HL-60 (cell line): ENCODE measurements at places on chromosomes 6 and 20.

DNA sequence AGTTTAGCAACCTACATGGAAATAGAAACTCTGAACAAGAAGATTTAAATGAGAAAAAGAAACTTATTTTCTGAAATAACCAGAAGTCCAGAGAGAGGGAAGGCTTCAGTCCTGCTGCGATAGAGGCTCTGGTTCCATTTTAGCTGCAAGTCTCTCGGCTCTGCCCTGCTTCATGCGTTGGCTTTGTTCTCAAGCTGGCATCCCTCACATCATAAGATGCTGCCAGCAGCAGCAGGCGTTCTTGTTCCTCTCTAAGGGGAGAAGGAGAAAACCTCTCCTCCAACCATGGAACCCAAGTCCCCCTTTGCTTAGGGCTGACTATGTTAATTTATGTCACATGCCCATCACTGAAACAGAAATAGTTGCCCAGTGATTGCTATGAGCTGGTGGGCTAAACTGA is 46.4 kb upstream of the PMEPA1 start:
- no peak for DNase-seq

DNA sequence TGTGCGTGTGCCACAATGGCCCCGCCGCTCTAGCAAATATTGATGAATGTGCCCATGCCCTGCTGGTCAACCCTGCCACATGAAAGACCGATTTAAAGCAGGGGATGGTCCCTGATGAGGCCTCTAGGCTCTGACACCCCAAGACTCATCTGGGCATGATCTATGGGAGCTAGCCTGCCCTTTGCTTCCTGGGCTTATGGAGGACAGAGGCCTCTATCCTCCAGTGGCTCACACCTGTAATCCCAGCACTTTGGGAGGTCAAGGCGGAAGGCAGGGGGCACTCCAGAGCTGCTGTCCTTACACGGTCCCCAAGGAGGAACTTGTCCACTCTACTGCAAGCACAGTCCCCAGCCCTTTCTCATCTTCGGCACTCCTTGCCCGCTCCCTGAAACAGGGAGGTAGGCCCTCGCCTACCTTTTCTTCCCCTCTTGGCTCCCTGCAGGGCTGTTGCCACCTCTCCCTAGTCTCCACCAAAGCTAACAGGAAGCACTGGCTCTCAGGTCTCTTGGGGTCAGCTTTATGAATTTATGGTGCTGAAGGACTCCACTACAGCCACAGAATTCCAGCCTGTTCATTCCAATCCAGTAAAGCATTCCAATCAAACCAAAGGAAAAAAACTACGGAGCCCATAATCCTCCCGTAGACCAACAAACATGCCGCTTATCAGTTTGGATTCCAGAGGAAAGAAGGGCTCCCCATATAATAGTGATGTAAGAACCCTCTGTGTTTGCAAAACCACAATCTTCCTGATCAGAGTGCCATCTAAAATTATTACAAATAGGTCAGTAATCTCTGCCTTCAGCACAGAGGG is 48.7 kb upstream of the FOXQ1 start:
- peak; percentile 30 for DNase-seq

DNA sequence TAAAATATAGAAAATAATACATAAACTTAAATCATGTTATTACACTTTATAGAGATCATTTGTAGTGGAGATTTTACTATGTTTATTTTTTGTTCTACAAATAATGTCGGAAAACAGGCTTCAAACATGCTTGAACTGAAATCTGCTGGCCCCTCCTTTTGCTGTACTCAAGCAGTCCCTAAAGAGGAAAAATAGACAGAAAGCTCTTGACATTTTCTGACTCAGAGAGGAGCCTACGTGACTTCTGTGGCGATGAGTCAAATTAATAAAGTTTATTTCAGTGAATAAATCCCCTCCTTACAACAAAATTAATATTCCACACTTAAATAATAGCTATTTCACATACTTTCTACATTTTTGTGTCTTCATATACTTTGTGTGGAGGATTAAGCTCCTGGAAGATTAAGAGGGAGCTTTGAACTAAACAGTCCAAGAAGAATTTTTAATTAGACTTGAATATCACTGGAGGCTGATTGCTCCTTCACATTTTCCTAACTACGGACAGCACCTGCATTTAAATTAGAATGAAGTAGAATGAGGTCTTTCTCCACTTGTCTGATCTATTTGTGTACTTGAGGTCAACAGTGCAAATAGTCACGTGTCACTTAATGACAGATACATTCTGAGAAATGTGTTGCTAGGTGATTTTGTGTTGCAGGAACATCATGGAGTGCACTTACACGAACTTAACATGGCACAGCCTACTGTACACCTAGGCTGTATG is 1.7 kb upstream of the TREM1 start:
- no peak for DNase-seq

- DNase-seq, result peak; percentile 37
Measured at GRCh38 chr20:8454137-8454712, 322.2 kb downstream of the PLCB1 start.

DNA sequence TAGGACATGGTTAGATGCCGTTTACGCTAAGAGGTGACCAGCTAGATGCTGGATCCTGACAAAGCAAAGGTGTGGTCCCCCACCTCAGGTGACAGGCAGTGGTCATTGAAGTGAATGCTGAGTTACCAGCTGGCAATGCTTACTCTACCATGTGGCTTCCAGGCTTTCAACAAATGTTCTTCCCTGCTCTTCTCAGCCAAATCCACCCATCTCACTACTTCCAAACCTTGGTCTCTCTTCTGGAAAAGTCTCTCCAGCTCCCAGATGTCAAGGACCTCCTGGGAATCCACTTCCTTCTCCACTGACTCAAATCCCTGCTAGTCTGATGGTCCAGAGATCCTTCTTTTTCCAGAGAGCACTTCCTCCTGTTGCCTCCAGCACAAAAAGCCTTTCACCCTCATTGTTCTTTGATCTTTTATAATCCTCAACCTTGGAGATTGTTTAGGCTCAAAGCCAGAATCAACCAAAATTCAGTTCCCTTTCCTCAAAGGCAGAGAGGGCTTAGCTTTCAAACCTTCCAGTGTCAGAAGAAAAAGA is 228.0 kb downstream of the ZNF217 start:
- no peak for DNase-seq

DNA sequence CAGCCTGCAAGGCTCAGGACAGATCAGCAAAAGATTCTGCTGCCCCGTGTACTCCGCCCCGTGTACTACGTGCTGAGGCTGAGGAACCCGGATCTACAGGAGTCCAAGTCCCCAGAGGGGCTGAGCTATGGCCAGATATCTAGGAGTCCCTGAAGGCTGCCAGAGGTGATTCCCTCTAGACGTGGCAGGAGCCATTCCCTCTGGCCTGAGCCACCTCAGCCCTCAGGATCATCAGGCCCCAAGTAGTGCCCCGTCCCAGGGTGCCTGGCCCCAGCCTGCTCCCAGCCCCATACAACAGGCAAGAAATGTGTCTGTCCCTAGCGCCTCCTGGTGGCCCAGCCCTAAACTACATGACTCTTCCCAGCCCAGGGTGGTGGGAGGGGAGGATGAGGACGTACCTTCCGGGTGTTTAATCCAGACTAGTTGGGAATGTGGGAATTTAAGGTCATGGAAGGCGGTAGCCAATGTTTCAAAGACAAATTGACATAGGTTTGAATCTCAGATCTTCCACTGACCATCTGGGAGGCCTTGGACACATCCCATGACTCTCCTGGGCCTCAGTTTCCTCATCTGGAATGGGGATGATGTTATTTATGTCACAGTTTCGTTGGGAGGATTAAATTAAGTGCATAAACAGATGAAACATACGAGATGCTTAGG is 49.4 kb upstream of the PTPN1 start:
- DNase-seq, result no peak

GRCh38 chr20:35503841-35504561 is 25.5 kb downstream of the C20orf173 start:
- DNase-seq, result no peak

- no peak for DNase-seq
Measured at GRCh38 chr6:139251045-139251690, 40.6 kb downstream of the TXLNB start.

- DNase-seq, result no peak
Measured at GRCh38 chr6:154404791-154405400, 48.3 kb upstream of the IPCEF1 start.

DNA sequence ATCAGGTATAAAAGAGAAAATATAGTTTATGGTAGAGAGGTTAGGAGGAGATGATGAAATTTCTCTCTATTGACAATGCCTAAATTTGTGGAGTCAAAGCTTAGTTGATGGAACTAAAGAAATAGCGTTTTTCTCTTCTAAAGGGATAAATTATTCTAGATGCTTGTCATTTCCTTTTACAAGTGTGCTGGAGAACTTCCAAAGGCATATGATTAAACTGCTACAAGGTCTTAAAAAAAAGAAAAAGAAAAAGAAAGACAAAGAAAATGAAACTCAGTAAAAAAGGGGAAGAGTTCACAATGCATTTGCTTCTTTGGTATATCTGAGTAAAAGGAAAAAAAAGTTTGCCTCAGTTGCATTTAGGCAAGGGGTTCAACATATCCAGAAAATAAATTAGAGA is 499.8 kb upstream of the PTCHD4 start:
- DNase-seq, result no peak

DNA sequence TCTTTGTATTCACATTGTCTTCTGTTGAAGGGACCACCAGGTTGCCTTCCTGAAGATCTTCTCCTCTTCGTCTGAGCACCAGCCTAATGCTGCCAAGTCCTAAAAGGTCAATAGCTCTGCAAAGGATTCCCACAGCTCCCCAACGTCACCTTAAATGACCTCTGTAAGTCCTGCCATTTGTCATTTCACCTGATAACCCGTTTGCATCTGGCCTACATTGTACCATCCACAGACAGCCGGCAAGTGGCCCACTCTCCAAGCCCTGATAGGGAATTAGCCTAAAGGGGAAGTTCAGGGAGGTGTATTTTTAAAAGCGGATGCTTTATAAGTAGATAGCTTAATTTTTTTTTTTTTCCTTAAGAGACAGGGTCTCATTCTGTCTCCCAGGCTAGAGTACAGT is 127.8 kb downstream of the ZMYND8 start:
- DNase-seq, result no peak

DNA sequence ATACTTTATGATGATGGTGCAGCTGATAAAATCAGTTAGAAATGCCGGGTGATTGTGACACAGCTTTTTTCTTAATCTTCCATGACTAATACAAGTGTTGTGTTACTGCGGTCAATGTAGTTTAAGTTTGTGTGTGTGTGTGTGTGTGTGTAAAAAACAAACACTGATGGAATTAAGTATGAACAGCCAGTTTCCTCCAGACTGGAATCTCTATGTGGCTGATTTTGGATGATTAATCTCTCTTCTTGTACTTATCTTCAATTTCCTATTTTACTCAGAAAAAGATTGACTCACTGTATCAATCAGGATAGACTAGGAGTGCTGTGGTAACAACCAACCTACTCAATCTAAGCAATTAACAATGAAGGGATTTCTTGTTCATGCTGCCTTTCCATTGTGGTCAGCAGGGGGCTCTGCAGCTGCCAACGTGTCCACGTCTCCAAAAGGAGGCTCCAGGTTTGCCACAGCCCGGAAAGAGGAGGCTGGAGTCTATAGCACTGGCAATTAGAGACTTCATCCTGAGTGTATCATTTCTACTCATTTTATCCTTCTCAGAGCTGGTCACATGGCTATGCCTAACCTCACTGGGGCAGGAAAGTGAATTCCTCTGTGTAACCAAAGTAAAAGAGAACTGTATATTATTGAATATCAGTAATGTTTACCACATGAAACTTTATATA is 107.7 kb downstream of the CD109 start:
- DNase-seq, result no peak

- DNase-seq, result no peak
Measured at GRCh38 chr20:41268402-41268801, 49.1 kb downstream of the ZHX3 start.

GRCh38 chr6:1611572-1612298 is 2.0 kb downstream of the FOXC1 start:
- DNase-seq, result no peak

GRCh38 chr6:145531822-145532221 is 203.5 kb downstream of the EPM2A start:
- no peak for DNase-seq
